ENCODE measurements at places on chromosomes 7 and 10.

- no peak for DNase-seq
These were observed 282.4 kb downstream of the SORCS3 start for GRCh38 chr10:104923501-104923900.

- peak; percentile 68 for DNase-seq
These were observed 94.5 kb downstream of the SEC61G start for GRCh38 chr7:54664235-54665228.

GRCh38 chr7:333393-333764, 43.4 kb downstream of the FOXL3 start:
- peak; percentile 50 for DNase-seq

GRCh38 chr10:71371750-71372166, 25.0 kb upstream of the CDH23 start:
- DNase-seq = no peak

GRCh38 chr7:31022117-31022516, 30.0 kb upstream of the ADCYAP1R1 start:
- no peak for DNase-seq

GRCh38 chr7:25966469-25966868, 185.5 kb upstream of the NFE2L3 start:
- no peak for DNase-seq

- DNase-seq = peak; percentile 33
These were observed 117.6 kb upstream of the PDLIM1 start for GRCh38 chr10:95408148-95408960.

- DNase-seq = peak; percentile 95
These were observed at the start of gene PDSS1 for GRCh38 chr10:26697163-26697921. PDSS1 (plus strand) TSS chr10:26697701; CDS start chr10:26697712, 11 bp downstream.

GRCh38 chr7:147068842-147069241, 952.2 kb downstream of the CNTNAP2 start:
- DNase-seq = no peak

GRCh38 chr7:41643616-41644015, 59.3 kb downstream of the INHBA start:
- DNase-seq = no peak

GRCh38 chr7:5795752-5796475, 14.5 kb upstream of the RNF216 start:
- no peak for DNase-seq

GRCh38 chr10:34698248-34698831, 116.8 kb downstream of the PARD3 start:
- no peak for DNase-seq

GRCh38 chr7:133561396-133561795, 308.5 kb downstream of the EXOC4 start:
- DNase-seq = no peak

DNA sequence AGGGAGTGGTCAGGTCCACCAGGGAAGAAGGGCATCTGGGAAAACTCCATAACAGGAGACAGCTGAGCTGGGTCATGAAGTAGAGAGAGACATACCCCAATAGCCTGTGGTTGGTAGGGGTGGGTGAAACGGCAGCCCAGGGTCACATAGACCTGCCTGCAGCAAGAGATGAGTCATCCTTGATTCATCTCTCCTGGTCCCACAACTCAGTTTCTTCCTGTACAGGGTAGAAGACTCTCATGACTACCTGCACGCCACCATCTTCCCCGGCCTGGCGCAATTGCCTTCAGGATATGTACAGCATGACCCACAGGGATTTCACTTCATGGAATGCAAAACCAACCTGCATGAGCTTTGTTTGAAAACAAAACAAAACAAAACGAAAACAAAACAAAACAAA, 45.1 kb upstream of the ADAM12 start:
- DNase-seq = no peak

- DNase-seq = no peak
These were observed 7.8 kb upstream of the ADCY1 start for GRCh38 chr7:45566386-45566785.

DNA sequence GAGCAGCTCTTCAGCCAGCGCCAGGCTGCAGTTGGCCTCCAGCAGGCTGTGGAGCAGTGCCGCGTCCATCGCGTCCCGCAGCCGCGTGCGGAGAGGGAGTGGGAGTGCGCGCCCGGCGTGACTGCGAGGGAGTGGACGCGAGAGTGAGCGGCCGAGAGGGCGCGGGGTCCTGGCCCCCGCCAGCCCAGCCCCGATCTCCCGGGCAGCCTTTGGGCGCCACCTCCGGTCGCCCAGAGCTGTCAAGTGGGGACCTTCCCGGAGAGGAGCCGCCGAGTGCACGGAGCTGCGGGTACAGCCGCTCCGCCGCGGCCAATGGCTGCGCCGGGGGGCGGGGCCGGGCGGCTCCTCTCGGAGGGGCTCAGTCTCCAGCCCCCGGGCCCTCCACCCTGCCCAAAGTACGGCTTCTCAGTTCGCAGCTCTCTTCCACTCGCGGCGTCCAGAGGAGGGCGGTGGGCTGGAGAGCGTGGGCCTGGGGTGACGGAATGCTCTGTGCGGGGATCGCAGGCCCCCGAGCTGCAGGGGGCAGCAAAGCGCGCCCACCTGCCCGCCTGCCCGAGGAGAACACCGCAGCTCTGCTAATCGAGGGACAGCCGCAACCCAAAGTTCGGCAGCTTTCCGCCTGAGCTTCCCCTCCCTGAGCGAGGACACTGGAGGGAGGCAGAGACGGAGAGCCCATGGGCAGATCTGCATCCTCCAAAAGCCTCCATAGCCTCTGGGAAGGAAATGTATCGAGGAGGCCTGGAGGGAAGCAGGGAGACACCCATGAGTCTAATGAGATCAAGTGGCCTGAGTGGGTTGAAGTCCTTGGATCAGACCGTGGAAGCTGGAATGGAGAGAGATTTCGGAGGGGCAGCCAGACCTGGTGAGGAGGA, at the start of gene CRHR2:
CRHR2 (minus strand) TSS at position 245 of the 872 bp plus-strand sequence; CDS start at position 69, 176 bp downstream.
- peak; percentile 38 for DNase-seq

- DNase-seq = peak; percentile 77
These were observed 95.0 kb downstream of the VPS50 start for GRCh38 chr7:93327006-93327633.

DNA sequence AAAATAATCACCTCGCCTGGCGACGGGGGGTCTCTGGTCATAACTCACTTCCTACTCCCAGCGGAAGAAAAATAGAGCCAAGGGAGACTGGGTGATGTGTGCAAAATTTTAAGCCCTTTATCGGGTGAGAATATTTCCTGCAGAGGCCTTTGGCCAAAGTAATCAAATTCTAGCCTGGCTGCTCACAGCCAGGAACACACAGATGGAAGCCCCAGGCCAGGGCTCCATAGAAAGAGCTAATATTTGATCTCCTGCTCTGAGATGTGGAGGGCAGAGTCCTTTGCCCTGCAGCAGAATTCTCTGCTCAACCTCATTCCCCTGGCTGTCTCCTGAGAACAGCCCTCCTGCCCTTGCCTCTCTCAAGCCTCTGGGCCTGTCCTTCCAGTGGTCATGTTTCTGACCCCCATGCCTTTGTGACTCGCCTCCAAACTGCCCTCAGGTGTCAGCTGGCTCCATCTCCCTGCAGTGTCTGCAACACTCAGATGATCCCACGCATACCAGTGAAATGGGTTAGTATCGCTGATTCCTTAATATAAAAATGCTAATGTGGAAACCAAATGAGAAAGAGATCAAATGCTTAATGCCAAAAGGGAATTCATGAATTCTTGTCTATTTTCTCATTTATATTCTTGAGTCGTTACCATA, 34.5 kb downstream of the FRMD4A start:
- DNase-seq = no peak

DNA sequence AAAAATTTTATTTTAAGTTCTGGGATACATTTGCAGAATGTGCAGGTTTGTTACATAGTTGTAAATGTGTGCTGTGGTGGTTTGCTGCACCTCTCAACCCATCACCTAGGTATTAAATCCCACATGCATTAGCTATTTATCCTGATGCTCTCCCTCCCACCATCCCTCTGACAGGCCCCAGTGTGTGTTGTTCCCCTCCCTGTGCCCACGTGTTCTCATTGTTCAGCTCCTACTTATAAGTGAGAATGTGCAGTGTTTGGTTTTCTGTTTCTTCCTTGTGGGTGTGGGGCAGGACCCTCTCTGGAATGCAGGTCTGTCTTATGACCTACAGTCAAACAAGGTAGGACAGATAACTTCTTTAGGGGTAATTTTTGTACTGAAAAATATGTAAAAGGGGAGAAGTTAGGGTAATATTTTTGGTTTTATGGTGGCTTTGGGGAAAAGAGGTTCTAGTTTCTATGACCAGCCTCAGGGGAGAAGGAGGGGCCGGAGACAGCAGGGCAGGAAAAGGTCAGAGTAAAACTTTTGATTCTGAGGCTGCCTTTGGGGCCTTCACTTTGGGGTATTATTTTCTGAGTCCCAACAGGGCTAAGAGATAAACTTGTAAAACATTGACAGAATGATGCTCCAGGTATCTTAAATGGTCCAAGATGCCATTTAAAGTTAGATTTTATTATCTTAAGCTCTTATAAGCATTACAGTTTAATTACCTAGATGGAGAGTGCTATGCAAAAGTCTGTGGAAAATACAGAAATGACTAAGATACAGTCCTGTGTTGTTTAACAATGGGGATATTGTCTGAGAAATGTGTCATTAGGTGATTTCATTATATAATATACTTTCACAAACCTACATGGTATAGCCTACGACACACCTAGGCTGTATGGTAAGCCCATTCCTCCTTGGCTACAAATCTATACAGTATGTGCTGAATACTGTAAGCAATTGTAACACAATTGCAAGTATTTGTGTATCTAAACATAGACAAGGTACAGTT, 354.8 kb downstream of the ABCA13 start:
- no peak for DNase-seq

DNA sequence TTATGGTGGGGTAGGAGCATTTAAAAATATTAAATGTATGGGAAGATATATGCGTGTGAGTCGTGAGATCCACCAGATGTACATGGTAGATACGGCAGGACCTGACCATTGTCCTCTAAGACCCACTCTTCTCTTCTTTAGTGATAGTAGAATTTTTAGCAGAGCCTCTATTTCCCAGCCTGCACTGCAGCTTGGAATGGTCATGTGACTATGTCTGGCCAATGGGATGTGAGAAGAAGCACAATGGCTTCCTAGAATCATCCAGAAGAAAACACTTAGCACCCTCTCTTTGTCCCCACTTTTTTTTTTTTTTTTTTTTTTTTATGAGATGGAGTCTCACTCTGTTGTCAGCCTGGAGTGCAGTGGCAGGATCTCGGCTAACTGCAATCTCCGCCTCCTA, 86.6 kb upstream of the CYTH3 start:
- no peak for DNase-seq

GRCh38 chr10:111261081-111261615, 184.3 kb downstream of the ADRA2A start:
- peak; percentile 38 for DNase-seq

- no peak for DNase-seq
These were observed 45.5 kb downstream of the VOPP1 start for GRCh38 chr7:55526770-55527169.

DNA sequence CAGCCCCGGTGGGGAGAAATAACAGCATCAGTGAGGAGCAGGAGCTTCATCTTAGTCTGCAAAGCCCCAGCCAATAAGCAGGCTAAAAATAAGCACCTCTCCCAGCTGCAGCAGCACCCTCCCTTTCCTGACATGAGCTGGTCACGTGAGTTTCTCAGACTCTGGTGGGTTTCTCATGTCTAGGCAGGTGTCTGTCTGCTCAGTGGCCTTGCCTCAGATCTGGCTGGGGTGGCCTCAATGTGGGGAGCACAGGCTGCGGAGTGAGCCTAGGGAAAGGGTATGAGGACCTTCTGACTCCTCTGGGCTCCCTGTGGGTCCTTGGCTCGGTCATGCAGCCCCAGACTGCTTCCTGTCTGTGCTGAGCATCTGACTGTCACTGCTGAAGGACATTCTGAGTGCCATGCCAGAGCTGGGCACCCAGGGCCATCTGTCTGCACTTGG, 81.6 kb upstream of the LRRC4 start:
- no peak for DNase-seq

GRCh38 chr7:22564511-22565045, 64.6 kb upstream of the STEAP1B start:
- peak; percentile 77 for DNase-seq

DNA sequence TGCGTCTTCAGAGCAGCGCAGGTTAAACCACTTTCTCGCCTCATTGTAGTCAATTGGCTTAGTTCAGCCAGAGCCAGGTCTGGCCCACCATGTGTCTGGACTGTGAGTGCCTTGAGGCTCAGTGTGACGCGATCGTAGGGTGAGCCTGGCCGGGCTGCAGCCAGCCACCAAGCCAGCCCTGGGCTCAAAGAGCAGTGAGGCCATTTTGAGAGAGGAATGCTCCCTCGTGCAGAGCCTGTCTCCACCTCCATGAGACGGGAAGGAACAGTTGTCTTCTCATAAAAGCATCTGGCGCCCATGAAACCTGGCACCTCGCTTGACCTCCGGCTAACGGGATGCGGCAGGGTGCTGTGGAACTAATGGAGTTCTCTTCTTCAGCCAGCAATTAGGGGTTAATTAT, 34.5 kb downstream of the LHPP start:
- DNase-seq = no peak

DNA sequence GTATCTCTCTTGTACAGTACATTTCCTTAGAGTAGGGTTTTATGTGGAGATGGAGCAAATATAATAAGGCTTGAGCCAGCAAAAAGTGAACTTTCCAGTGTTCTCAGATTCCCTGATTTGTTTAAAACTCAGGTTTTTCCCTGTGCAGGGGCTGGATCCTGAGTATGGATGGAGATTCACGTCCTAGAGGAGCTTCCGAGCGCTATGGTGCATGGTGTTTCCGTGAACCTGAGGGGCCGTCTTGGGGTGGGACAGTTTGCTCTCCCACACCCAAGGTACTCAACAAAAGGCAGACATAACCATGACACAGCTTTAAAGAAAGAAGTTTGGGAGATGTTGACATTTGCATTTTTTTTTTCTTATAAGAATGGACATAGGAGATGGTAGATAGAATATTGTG, 122.5 kb downstream of the SEC23IP start:
- no peak for DNase-seq

GRCh38 chr7:95391761-95392160, 4.4 kb downstream of the PON3 start:
- DNase-seq = no peak

GRCh38 chr7:70602117-70602516, 529.8 kb upstream of the GALNT17 start:
- no peak for DNase-seq

DNA sequence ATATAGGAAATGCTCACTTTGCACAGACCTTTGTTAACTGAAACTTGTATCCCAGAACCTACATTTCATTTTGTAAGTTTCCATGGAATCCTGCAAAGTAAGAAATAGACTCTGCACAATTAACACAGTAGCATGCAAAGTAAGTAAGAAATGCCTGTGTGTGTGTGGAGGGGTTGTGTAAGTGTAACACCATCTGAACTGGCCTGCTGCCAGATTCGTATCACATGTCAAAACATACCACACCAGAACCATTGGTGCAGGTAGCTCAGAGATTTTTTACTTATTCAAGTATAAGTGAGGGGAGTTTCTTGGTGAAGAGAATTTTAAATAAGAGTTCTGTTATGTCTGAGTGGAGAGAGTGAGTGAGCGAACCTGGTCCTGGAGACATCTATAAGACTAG, 17.9 kb upstream of the DDX21 start:
- no peak for DNase-seq

Data from GM03348 (cell line).